ENCODE measurements at places on chromosomes 4 and X.

DNA sequence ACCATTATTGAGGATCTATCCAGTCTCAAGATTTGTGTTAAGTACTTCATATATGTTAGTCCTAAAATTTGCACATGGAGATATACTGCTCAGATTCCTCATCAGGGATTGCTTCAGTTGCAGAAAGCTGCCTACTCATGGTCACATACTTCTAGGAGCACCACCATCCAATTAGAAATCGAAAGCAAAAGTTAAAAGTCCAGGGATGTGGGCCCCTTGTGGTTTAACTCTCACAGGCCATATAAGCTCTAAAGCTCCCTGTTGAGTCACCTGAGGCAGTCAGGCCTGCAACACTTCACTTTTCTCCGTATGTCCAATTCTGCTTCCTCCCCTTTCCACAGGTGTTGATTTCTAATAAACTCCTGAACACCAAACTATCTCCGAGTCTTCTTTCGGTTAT is 84.2 kb downstream of the CNOT6L start:
- no peak for DNase-seq

- no peak for DNase-seq
Measured at GRCh38 chrX:97117572-97117971, 233.9 kb downstream of the RPA4 start.

DNA sequence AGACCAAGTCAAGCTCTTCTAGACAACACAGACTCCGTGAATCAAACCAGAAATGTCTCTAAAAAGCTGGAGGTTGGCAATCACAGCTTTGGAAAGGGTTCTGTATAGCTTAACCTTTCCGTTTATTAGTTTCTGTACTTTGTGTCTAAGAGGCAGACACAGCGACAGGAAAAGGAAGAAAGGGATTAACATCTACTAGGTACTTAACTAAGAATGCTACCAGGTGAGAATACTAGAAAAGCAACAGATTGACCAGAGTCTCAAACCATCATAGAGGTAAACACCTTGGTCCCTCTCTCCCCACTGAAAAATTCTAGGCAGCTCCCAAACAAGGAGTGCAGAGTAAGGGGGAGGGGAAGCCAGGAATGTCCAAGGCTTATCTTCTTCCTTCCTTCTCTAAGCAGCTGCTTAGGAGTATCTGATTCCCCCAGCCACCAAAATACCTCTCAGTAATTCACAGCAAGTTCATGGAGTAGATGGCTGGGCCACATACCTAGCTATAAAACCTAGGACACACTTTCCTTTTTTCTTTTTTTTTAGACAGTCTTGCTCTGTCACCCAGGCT is 80.8 kb downstream of the APBB2 start:
- DNase-seq = peak; percentile 24

- DNase-seq = no peak
Measured at GRCh38 chrX:83509254-83509801, 1.2 kb downstream of the POU3F4 start.

DNA sequence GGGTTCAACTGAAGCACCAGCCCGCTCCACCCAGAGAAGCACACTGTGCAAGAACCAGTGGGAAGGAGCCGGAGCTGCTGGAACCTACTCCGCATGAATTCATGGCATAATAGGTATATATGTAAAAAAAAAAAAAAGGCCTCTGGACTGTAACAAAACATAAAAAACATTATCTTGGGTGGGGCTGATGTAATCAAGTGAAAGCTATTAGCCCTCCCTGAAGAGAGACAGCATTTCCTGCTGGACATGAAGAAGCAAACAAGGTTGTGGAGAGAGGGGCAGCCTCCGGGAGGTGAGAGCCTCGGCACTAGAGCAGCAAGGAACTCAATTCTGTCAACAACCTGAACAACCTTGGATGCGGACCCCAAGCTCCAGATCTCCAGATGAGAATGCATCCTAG is 50.7 kb downstream of the PLAC1 start:
- no peak for DNase-seq

DNA sequence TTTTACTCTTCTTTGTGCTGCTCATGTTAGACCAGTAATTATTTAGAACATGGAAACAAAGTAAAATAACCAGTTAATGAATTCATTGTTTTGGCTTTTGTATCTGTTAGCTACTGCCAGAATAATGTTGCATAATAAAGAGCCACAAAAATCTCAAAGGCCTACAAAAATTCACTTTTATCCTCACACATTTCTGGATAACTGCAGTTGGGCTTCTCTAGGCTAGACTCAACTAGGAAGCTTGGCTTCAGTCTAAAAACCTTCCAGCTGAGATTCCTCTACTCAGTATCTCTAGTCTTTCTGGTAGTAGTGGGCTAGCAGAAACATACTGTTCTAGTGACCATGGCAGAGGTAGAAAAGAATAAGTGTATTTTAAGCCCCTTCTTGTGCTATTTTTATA is 73.0 kb downstream of the FAT4 start:
- no peak for DNase-seq

GRCh38 chr4:1022739-1023066 is 11.3 kb downstream of the FGFRL1 start:
- DNase-seq = no peak

GRCh38 chr4:26867914-26868684 is 7.5 kb downstream of the STIM2 start:
- DNase-seq = no peak

GRCh38 chrX:122703762-122704161 is 480.3 kb upstream of the GRIA3 start:
- no peak for DNase-seq

- DNase-seq = no peak
Measured at GRCh38 chr4:84442778-84443177, 56.3 kb downstream of the NKX6-1 start.

- no peak for DNase-seq
Measured at GRCh38 chr4:169625886-169626285, 5.5 kb downstream of the CLCN3 start.

DNA sequence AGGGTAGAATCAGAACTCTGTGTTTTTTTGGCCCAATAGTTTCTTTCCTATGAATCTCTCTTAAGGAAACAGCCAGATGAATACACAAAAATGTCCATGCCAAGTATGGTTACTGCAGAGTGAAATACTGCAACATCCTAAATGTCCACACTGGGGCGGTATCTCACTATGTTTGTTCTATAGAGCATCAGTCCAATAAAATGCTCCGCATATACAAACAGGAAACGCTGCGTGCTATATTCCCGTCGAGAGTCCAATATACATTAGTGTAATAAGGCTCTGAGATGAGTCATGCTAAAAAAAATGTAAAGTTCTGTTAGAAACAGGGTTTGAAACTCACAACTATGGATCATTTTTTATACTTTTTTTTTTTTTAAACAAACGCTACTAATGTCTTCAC is 72.9 kb upstream of the ENOX2 start:
- peak; percentile 55 for DNase-seq

GRCh38 chr4:112637552-112637866 is 566 bp downstream of the LARP7 start:
- DNase-seq = no peak

DNA sequence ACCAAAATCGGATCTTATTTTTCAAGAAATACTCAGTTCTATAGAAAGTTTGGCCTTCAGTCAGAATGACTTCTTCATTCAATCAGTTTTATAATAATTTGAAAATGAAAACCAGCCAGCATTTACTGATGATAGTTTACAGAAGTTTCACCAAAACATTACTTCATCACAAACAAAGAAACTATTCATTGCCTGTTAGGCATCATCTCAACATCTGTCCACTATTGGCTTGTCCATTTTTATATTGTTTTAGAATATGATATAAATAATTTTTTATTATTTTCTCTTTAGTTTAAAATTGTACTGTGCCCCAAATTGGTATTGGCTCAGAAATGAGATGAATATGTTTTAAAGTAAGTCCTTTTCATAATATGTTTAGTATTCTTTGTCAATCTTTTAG is 38.4 kb downstream of the FAT4 start:
- DNase-seq = no peak

- DNase-seq = no peak
Measured at GRCh38 chr4:145097331-145097820, 620 bp downstream of the ANAPC10 start.

- DNase-seq = no peak
Measured at GRCh38 chrX:110723844-110724243, 71.8 kb downstream of the CHRDL1 start.

DNA sequence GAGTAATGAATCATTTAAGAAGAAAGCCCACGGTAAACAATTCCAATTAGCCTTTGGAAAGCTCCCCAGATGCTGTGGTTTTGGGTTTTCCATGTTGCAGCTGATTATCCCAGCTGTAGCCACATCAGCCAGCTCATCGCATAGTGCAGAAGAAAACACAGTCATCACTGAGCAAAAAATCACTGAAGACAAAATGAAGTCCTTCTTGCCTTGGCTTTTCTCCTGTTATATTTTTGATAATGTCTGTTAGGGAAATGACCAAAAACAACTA is 193.0 kb upstream of the C1QTNF7 start:
- DNase-seq = no peak

- peak; percentile 13 for DNase-seq
Measured at GRCh38 chrX:41110801-41111625, 25.8 kb downstream of the USP9X start.

DNA sequence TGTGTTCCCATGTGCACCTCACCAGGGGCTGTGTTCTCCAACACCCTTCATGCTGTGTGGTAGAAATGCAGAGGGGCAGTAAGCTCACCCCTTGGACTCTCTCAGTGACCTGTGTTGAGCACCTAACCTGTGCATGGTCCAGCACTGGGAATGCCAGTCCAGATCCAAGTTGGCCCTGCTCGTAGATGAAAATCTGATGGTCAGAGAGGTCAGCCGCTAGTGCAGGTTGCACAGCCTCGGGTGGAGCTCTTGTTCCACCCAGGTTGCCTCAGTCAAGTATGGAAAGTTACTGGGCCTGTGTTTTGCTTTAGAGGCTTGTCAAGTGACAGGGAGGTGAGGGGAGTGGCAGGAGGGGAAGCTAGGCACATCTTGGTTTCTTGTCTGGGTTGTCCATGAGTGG is 51.3 kb downstream of the NOP14 start:
- DNase-seq = no peak

- no peak for DNase-seq
Measured at GRCh38 chrX:49147282-49147681, 15.3 kb upstream of the MAGIX start.

DNA sequence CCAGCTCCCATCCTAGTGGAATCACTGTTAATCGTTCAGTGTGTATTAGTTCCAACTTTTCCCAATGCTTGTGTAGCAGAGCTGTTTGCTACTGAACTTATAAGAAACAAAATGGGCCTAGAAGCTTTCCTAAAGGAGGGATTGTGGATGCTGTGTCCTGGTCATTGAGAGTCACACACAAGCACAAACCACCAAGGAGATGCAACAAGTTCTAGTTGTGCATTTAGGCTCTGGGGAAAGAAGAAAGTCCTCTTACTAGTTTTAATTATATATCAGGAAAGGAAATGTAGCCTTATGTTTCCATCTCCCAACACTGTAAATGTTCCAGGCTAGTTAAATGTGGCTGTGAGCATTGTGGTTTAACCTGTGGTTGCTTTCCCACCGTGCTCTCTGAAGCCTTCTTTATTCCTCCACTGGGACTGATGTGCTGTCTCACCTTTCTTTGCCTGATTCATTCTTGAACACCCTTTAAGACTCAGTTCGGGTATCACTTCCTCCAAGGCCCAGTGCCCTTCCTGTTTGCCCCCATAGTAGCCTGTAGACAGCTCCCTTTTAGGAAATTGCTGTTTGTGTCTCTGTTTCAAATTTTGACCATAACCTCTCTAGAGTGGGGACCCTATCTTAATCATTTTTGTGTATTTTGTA is 34.3 kb downstream of the ATP10D start:
- no peak for DNase-seq

GRCh38 chr4:56698329-56698728 is 17.2 kb upstream of the HOPX start:
- no peak for DNase-seq

GRCh38 chr4:24741910-24742309 is 53.5 kb upstream of the SOD3 start:
- DNase-seq = no peak

GRCh38 chrX:8233091-8233490 is 62.0 kb upstream of the VCX2 start:
- DNase-seq = no peak

GRCh38 chr4:139085141-139085540 is 69.6 kb downstream of the NOCT start:
- DNase-seq = no peak

DNA sequence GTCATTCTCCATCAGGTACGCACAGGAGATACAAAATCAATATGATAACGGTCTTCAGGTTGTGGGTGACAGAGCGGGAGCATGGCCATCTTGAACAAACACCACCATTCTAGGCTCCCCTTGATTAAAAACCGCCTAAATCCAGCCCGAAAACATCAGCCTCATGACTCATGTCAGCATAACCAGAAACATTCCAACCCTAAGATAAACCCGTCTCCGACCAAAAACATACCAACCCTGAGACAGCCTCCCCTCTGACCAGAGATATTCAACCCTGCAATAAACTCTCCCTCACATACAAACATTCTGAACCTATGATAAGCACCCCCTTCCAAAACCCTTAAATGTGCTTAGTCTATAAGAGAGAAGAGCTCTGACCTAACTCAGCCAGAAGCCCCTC is 157.9 kb downstream of the DHRSX start:
- DNase-seq = no peak

DNA sequence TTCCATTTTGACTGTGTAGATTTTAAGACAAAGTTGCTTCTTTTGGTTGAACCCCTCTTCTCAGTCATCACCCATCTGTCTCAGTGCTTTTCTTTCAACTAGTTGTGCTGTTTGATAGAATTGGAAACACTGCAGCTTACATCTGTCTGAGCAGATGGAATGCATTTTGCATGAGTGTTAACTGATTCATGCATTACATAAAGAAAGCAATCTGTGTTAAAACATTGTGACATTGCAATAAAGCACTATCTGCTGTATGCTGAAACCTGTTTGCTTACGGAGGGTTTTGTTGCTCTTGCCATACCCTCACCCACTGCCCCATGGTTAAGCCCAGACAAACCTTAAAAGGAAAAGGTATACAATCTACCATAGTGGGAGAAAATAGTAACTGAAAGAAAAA is 47.4 kb downstream of the NRK start:
- no peak for DNase-seq

DNA sequence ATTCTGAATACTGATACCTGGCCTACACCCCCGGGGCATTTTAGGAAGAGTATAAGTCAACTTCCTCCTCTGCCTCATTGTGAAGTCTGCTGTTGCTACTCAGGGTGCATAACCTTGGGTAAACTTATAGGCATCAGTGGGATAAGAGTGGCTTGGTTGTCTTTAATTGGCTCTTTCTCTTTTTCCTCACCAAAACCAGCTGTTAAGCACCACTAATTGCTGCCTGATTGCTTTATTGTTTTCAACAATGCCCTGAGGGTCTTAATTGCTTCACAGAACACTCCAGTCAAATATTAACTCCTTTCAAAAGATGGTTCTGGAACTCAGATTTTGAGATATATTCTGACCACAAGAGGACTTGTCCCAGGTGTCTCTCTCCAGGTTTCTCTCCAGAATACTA is 337.0 kb upstream of the MAGEB16 start:
- no peak for DNase-seq

GRCh38 chr4:45795135-45795534 is 328.7 kb downstream of the GABRG1 start:
- DNase-seq = no peak
